ENCODE measurements at places on chromosomes 6 and 20.

- no peak for DNase-seq
Observed at GRCh38 chr6:120908767-120909166, 425.5 kb downstream of the TBC1D32 start.

- DNase-seq, result no peak
Observed at GRCh38 chr6:108592371-108593337, 31.9 kb downstream of the FOXO3 start.

GRCh38 chr20:3783068-3783489 is 1.8 kb upstream of the SPEF1 start:
- no peak for DNase-seq

GRCh38 chr6:170345662-170346061 is 39.1 kb downstream of the FAM120B start:
- no peak for DNase-seq

GRCh38 chr20:58352468-58352867 is 36.6 kb upstream of the VAPB start:
- no peak for DNase-seq

DNA sequence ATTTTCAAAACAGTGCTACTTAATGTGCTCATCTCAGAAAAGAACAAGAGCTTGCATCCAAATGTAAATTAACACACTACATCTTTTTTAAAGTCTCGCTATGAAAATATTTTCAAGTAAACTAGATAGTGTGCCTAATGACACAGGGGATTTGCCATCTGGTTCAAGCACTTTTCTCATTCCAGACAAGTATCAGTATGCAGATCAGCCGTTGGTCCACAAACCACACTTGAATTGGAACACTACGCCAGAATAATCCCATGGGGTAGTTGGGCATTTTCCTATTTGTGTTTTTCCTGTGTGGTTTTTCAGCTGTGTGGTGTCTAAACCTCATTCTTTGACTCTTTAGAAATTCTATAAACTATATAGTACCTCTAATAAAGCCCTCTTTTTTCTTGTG is 256.2 kb downstream of the EPHA7 start:
- no peak for DNase-seq

GRCh38 chr6:41691426-41692079 is 43.9 kb downstream of the TFEB start:
- DNase-seq, result no peak

- DNase-seq, result no peak
Observed at GRCh38 chr6:48535582-48536009, 424.6 kb upstream of the PTCHD4 start.

GRCh38 chr6:163392533-163392932 is 22.0 kb upstream of the QKI start:
- DNase-seq, result no peak

GRCh38 chr6:47061309-47062300 is 19.5 kb upstream of the ADGRF1 start:
- no peak for DNase-seq

- no peak for DNase-seq
Observed at GRCh38 chr20:52420805-52421204, 229.2 kb upstream of the ZFP64 start.

DNA sequence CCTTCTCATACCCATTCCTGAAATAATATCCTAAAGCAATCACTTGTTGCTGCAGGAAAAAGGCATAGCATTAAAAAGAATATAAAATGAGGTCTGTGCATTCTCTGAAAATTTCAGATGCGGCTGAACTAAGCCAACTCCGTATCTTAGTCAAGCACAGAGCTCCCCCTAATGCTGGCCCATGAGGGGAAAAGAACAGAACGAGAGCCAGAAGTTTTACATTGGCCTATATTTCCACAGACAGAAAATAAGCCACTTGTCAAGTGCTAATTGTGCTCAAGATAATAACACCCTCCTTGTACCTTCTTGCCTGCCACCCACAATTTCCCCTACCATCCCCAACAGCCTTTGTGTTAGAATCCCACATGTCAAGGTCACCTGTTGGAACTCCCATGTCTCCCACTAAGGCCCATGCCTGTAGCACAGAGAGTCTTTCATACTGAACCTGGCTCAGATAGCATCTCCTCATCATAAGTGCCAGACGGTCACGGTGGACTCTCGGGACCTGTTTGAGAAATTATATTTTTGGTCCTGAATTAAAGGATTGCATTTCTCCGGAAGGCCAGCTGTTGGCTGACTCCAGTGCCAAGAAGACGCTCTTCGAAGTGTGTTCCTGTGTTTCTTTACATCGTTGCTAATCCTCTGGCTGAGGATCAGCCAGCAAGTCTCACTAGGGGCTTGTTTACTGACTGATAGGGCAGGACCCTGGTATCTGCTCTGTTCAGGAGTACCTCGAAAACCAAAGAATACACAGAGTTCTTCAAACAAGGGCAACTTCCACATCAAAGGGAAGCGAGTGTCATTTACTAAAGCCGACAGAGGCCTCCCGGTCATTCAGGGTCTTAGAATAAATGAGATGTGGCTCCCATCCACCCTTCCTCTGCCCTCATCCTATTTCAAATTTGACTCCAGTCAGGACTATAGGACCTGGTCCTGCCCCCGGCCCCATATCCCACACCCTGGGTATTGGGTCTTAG is 183.4 kb upstream of the FBXL4 start:
- DNase-seq, result no peak

DNA sequence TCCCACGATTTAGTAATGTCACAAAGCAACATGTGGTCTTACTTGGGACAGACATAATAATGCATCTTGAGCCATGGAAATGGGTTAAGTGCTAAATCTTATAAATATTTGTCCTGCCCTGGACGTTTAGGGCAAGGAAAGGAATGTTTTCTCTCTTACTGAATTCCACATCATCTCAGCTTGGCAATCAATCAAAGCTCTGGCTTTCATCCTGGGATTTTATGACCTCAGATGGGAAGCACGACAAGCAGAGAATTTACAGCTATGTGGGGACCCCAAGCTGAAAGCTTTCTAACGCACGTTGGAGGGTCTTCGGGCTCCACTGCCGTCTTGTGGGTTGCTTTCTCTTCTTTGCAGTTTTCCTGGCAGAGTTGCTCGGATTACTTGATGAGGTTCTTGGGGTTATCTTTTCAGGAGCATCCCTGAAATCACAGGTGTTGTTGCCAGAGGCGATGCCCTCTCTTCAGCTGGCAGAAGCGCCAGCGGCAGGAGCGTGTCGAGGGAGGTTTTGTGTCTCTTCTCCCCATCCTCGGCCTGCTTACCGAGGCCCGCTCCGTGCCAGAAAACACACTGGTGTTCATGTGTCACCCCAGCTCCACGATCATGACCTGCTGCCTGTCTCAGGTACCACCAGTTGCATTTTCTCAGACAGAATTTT is 73.4 kb upstream of the FRMD1 start:
- DNase-seq, result no peak

DNA sequence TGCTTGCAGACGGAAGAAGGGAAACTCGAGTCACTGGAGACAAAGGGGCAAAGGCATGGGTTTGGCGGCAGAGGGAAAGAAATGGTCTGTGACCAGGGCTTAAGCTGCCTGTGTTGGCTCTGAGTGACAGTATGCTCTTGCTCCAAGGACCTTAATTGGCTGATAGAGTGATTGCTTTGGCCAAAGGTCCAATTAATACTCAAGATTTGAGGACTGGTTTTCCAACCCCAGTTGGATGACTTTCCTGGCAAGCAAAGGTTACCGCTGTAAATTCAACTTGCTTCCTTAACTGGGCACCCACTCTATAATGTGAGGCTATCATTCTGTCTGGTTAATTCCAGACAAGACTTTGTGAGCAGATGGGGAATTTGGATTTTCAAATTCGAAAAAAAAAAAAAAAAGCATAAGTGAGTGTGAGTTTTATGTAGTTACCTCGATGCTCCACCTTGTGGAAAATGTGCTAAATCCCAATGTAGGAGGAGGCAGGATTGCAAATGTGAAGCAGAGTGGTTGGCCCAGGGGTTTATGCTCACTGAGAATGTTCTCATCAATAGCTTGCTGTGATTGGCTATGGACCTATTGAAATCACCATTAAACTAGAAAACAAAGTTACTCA is 150.7 kb upstream of the GMDS start:
- no peak for DNase-seq

GRCh38 chr6:24996269-24996836 is 60.6 kb upstream of the RIPOR2 start:
- DNase-seq, result no peak

DNA sequence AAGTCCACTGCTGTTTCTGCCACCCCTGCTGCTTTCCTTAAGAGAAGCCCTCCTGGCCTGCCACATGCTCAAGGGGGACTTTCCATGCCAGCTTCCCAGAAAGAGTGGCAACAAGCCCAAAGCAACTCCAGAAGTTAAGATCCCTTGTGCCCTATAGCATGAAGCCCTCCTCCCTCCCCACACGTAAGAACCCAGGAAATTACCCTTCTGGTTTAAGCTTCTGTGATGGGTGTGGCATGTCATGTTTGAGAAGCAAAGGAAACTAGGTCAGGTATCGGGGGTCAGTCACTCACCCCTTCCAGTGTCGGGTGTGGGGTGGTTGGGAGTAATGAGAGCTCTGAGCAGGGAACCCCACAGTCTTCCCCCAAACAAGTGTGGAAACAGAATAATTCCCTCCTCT is 196.1 kb downstream of the LRFN2 start:
- no peak for DNase-seq

DNA sequence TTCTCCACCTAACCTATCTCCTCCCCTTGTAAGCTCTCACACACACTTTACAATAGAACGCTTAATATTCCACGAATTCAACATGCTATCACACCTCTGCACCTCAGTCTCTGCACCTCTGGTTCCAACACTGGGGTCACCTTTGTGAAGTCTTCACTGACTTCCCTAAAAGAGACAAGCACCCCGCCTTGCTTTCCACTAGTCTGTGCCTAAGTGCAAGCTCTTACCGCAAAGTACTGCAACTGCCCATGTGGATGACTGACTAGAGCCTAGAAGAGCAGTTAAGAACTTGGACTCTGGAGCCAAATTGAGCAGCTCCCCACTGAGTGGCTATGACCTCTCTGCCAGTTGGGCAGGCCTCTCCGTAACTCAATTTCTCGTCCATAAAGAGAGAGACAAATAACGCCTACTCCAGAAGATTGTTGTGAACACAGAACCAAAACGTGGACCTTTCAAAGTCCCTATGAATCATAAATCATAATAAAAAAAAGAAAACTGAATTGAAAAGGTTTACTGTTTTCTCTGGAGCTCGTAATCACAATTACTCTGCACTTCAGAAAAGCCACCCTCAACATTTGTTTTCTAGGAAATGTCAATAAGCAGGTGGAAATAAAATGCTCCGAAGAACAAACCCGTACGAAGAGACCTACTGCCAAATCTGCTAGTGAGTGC is 1.2 kb downstream of the IFNGR1 start:
- DNase-seq, result no peak

GRCh38 chr6:132584698-132585097 is 4.8 kb downstream of the TAAR5 start:
- no peak for DNase-seq

Data from AG04450 (cell line).